ENCODE measurements at places on chromosomes 11 and 22.

DNA sequence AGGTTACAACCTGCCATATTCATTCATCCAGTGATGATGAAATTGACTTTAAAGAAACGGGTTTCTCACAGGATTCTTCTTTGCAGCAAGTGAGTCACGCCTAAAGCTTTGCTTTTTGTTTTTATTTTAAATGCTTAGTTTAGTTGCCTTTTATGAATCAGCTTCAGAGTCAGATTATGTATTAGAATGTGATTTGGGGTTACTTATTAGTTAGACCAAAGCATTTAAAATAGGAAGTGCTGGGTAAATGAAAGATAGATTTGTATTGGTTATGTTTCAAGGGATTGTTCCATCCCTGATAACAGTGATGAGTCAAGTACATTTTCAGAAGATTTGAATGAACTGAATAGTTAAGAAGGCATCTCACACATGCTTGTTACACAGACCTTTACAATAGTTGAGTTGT is 101.3 kb upstream of the GAL start:
- DNase-seq, result no peak

GRCh38 chr11:110772863-110773262 is 60.6 kb upstream of the ARHGAP20 start:
- DNase-seq, result no peak

DNA sequence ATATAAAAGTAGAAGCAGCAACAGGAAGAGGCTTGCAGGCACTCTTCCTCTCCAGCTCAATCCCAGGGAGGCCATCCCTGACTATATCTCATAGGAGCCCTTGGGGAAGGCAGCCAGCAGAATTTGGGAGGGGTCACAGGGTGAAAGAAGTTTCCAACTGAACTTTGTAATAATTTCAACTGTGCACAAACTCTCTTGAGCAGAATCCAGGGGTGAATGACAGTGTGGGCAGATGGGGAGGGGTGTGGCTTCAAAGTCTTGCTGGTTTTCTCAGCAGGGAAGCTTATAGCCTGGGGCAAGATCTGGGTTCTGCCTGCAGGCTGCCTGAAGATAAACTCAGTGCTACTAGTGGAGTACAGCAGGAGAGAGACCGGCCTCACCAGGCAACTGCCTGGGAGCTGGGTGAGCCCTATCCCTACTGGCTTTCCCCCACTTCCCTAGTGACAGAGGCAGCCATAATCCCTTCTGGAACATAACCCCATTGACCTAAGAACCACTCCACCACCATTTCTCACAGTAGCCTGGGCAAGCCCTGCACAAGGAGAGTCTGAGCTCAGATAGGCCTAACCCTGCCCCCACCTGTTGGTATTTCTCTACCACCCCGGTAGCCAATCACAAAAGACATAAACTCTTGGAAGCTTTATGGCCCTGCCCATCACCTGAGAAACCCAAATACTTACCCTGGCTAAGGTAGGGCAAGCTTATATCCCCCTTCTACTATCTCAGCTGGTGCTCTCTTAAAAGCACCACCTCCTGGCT is 17.8 kb upstream of the TTC12 start:
- no peak for DNase-seq

- DNase-seq, result no peak
These were observed 2.1 kb upstream of the GSTP1 start for GRCh38 chr11:67581469-67581868.

GRCh38 chr11:97544431-97544830 is 1154.6 kb downstream of the JRKL start:
- no peak for DNase-seq

GRCh38 chr22:49300241-49300640 is 527.4 kb downstream of the BRD1 start:
- no peak for DNase-seq

Measured in stimulated activated CD4-positive, alpha-beta T cell treated with anti-CD3 and anti-CD28 coated beads, Interleukin-4, amount 100 ng/mL, for 4 hours (primary cell).